Psoas muscle (tissue), 8 donors: ENCODE measurements at places on chromosomes 7 and 10. TPM values are rescaled to one million over a fixed set of nuclear protein-coding genes. Genes with fewer than 3 reads are reported as not detected.

The CFTR gene
- 0.01 TPM for polyA plus RNA-seq

The PRF1 gene
- polyA plus RNA-seq: 0.33 TPM

The COX15 gene
- polyA plus RNA-seq: 43.9 TPM

DNA sequence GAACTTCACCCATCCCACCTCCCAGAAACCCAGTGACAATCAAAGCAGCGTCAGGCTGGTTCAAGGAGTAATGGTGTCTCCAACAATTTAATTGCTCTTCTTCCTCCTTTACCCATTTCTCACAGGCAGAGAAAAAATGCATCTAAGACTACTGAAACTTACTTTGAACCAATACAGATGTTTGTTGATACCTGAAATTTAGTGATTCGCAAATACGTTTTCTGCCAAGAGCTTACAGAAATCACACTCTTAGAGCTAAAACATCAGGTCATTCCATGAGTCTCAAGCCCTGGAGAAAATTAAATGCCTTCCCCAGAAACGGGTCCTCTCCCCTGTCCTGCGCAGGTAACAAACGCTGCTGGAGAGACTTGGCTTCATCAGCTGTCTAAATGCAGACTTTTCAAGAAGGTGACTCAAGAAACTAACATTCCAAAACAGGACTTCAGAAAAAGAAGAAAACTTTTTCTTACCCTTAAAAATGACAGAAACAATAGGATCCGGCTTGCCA lies 443 bp downstream of the MYOF start:
- no peak for DNase-seq

- DNase-seq: peak; percentile 75
These were observed at the start of gene IFIT3 for GRCh38 chr10:89327803-89328441. Gene IFIT3 (plus strand): TSS chr10:89327997. CDS start chr10:89328074, 77 bp downstream.

GRCh38 chr10:118827466-118828155 lies 72.8 kb upstream of the CACUL1 start:
- DNase-seq: no peak

DNA sequence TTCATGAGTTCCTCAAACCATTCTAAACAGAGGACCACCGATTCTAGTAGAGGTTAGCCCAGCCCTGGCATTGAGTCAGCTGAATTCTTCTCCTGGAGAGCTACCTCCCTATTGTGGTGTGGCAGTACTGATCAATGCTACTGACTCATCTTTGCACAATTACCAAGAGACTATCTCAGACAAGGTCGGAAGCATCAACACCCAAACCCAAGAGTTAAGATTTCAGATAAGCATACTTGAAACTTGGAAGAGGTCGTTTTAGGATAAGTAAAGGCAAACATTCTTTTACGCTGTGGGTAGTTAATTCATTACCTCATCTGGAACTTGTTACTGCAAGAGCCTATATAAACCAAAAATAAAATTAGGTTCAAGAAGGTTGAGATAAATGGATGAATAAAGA lies 154.6 kb upstream of the NRBF2 start:
- DNase-seq: no peak

GRCh38 chr10:72665925-72666324 lies 26.0 kb upstream of the MCU start:
- no peak for DNase-seq

- no peak for DNase-seq
These were observed 5.6 kb downstream of the NPC1L1 start for GRCh38 chr7:44535348-44536064.

- DNase-seq: no peak
These were observed 757 bp downstream of the ANKIB1 start for GRCh38 chr7:92246360-92247101.

DNA sequence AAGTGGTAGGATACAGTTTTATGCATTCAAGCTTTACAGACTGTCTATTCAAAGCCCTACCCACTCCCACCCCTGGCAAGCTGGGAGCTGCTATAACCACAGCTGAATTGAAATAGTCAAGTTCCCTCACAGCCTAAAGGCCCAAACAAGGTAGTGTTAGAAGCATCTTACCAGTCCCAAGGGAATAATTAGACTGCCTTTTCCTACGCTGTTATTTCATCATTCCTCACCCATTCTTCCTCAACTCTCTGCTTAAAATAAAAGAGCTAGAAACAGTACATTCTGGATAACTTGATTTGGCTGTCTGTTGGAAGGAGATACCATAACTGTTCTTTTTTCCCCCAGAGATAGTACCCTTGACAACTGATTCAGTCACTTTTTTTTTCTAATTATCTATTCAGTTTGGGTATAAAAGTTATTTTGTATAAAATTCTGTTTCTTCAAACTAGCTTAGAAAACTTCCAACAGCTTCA lies 54.0 kb downstream of the RAPGEF5 start:
- no peak for DNase-seq

- DNase-seq: no peak
These were observed 67.1 kb downstream of the ADCYAP1R1 start for GRCh38 chr7:31119249-31119648.

GRCh38 chr7:79377097-79377496 lies 76.4 kb downstream of the MAGI2 start:
- DNase-seq: no peak
